ENCODE measurements at places on chromosomes 4 and X.

- DNase-seq, result no peak
Measured at GRCh38 chr4:75779105-75779757, 54.9 kb downstream of the USO1 start.

DNA sequence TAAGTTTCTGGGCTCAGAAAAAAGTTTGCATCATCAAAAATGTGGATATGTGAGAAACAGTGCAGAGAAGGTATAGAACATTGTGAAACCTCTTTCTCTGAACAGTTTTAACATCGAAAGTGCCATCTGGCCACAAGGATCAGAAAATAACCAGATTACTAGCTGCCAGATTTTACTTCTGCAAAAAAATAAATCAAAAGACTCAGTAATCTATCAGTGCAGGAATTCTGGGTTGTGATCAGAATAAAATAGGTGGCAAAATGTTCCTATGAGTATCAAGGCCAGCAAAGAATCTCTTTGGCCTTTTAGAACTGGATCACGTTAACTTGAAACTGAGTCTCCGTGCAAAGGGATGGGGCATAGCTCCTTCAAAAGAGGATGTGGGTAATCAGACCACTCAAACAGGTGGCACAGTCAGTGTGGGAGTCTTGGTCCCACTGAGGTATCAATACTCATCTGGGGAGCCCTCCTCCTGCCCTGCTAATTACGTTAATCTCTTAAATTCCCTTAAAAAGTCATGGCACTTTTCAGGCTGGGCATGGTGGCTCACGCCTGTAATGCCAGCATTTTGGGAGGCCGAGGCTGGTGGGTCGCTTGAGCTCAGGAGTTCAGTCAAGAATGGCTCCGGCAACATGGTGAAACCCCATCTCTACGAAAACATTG, 26.7 kb upstream of the RBM47 start:
- peak; percentile 32 for DNase-seq

- DNase-seq, result no peak
Measured at GRCh38 chr4:34046580-34046979, 2197.7 kb downstream of the ARAP2 start.

DNA sequence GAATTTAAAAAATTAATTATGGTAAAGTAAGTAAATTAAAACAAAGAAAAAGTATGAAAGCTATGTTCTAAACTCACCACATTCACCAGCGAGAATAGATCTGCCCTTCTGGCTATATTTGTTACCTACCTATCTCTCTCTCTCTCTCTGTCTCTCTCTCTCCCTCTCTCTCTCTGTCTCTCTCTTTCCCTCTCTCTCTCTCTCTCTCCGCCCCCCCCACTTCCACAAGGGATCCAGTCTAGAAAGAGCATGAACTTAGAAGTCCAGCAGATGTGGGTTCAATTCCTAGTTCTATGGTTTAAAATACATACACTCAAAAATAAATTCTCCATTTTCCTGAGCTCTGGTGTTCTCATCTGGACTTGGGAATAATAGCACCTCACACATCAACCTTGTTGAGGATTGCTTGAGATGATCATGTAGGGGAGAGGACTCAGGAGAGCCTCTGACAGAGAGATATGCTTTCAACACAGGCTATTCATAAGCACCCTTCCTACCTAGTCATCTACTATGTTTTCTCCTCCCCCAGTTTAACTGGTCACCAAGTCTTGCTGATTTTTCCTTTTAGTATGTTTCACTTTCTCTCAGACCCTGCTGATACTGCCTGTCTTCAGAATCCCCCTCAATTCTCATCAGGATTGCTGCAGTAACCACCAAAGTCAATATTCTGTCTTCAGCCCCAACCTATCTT, 64.7 kb downstream of the SLC7A11 start:
- DNase-seq, result no peak

DNA sequence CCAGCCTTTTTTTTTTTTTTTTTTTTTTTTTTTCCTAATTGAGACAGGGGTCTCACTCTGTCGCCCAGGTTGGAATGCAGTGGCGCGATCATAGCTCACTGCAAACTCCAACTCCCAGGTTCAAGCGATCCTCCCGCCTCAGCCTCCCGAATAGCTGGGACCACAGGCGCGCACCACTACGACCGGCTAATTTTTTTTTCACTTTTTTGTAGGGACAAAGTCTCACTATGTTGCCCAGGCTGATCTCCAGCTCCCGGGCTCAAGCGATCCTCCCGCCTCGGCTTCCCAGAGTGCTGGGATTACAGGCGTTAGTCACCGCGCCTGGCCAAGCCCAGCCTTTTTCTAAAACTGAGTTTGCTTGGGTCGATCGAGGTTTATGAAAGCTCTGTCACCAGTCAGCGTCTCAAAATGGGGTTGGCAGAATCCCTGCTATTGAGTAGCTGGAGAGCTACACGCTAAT, 1.3 kb upstream of the OTUD5 start:
- DNase-seq, result no peak

DNA sequence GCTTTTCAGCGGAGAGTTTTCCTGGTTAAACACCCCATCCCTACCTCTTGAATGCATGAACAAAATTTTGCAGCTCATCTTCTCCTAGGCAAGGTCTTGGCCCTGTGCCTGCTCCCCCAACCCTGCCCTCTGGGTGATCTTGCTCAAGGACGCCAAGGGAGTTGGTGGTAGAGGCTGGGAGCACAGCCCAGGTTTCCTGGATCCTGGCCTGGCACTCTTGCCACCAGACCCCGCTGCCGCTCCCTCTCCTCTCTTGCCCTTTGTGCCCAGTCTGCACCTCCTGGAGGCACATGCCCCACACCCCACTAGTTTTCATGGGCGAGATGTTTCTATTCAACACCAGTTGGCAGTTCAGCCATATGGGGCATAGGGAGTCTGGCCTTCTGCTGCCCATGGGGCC, 37.3 kb downstream of the TSC22D3 start:
- no peak for DNase-seq

DNA sequence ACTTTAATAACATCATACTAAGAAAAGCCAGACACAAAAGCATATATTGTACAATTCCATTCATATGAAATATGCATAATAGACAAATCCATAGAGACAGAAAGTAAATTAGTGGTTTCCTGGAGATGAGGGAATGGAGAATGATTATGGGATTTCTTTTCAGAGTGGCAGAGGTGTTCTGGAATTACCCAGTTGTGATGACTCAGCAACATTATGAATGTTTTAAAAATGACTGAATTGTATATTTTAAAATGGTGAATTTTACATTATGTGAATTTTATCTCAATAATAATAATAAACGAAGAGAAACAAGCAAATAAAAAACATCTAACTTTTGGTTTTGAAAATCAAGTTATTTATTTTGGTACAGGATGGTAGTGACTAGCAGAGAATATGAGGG, 11.2 kb downstream of the ZXDA start:
- no peak for DNase-seq

DNA sequence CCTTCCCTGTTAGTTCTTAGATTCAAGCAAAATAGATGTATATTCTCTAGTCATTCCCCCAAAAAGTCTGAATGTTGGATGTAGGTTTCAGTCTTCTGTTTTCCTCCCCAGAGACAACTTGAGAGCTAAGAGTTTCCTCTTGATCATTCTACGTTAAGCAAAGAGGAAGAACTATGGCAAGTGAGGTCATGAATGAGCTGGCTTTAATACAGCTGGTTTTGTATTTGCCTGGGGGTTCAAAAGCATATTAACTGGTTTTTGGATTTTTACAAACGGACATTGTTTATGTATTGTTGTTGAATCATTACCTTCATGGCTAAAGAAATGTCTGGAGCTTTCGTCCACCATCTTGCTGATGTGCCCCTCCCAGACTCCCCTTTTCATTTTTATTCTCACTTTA, 916.7 kb upstream of the POU3F4 start:
- DNase-seq, result no peak

DNA sequence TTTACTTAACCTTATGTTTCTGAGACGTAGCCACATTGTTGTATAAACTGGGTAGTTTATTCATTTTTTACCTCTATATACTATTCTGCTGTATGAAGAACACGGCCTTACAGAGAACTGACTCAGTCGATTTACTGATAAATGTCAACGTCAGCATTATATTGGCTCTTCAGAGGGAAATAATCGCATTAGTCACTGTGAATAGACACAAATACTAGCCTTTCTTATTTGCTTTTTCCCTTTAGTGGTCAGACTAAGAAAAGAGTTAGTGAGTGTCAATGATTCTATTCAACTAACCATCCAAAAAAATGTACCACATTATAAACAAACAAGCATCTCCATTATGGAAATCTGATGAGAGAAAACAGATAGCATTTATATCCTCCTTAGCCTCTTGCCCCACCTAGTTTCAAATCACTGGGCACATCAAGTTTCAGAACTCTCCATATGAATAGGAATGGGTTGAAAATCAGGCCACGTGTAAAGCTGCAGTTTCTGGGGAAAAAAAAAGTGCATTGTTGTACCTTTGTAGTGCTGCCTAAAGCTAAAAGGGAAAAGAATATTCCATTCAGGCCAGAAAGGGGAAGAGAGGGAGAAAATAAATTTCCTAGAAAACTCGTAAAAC, 146.7 kb upstream of the VCX3A start:
- no peak for DNase-seq

GRCh38 chr4:68803013-68803412, 12.8 kb upstream of the UGT2B10 start:
- DNase-seq, result no peak

- no peak for DNase-seq
Measured at GRCh38 chrX:17608888-17609287, 128.4 kb upstream of the SCML1 start.

GRCh38 chrX:149471397-149471796, 33.7 kb downstream of the IDS start:
- DNase-seq, result no peak

GRCh38 chrX:118337687-118338086, 8.2 kb upstream of the WDR44 start:
- no peak for DNase-seq

DNA sequence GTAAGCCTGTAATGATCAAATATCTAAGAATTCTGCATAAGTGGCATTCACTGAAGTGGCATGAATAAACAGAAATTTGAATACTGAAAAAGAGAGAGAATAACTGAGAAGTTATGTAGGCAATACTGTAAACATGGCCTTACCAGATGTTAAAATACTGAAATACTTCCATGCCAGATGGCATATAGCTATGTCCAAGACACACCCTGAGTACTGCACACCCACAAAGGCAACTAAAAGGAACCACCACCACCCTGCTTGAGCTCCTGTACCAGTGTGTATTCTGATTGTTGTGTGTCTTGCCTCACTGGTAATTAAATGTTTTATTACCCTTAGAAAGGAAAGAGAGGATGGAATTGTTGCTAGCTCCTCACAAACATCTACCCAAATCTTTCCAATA, 192.1 kb downstream of the ADAMTS3 start:
- DNase-seq, result no peak

- no peak for DNase-seq
Measured at GRCh38 chrX:149363965-149364364, 141.1 kb downstream of the IDS start.

DNA sequence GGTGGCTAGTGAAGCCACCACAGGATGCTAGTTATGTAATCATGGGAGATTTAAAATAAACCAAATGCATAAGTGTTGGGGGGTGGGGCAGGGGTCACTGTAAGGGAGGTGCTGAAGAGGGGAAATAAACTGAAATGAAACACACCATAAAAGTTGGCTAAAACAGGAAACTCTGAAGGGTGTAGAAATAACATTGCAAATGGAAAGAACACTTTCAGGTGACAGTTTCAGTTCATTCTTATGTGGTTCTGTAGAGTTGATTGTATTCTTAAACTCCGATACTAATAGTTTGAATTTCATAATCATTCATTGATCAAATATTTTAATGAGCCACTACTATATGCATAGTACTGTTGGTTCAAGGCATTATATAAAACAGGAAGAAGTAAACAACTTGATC, 80.1 kb downstream of the HDAC8 start:
- no peak for DNase-seq

GRCh38 chr4:140876615-140877364, 120.6 kb upstream of the TBC1D9 start:
- no peak for DNase-seq

GRCh38 chrX:71178908-71179307, 34.3 kb downstream of the NLGN3 start:
- DNase-seq, result peak; percentile 32

GRCh38 chrX:51641421-51642021, 22.8 kb upstream of the CENPVL3 start:
- peak; percentile 2 for DNase-seq

- DNase-seq, result no peak
Measured at GRCh38 chrX:3697701-3698279, 15.7 kb downstream of the PRKX start.

DNA sequence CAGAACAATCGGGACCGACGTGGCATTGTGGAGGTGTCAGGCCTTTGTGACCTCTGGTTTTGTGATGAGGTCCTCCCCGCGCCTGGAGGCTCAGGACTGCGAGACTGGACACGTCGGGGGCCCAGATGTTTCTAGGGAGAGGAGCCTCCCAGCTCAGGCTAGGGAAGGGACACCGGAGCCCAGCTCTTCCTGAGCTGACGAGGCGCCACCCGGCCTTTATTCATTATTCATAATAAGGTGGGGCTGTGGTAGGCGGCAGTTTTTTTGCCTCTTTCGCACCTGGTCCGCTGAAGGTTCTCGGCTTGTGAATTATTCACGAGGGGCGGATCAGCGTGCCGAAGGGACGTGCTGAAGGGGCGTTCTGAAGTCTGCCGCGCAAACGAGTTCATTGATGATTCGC, 2.3 kb upstream of the UBA1 start:
- peak; percentile 50 for DNase-seq

DNA sequence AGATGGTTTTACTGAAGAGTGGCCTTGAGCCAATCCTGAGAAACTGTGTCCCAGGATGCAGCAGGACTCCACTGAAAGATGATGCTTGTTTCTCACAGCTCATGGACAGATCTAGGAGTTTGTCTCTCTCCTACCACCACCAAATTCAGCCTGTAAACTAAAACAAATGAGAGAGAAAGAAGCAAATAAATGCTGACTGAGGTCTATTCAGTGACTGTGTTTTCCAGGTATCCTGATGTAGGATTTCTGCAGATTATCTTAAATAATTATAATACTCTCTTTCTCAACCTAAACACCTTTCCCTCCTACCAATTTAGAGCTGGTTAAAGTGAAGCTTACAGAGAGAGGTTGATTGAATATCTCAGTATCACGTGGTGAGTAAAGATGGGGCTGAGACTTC, 599.6 kb upstream of the LCORL start:
- no peak for DNase-seq

- no peak for DNase-seq
Measured at GRCh38 chrX:43456063-43456462, 200.0 kb upstream of the MAOA start.
